ENCODE measurements at places on chromosomes 7 and 10.

GRCh38 chr10:106360870-106361269, 803.6 kb downstream of the SORCS1 start:
- DNase-seq = no peak

GRCh38 chr7:110043519-110043918, 1047.4 kb upstream of the LRRN3 start:
- no peak for DNase-seq

- no peak for DNase-seq
Observed at GRCh38 chr10:129464251-129464650, 2.8 kb upstream of the MGMT start.

GRCh38 chr10:103490986-103491314, 2.6 kb upstream of the NEURL1 start:
- DNase-seq = no peak

DNA sequence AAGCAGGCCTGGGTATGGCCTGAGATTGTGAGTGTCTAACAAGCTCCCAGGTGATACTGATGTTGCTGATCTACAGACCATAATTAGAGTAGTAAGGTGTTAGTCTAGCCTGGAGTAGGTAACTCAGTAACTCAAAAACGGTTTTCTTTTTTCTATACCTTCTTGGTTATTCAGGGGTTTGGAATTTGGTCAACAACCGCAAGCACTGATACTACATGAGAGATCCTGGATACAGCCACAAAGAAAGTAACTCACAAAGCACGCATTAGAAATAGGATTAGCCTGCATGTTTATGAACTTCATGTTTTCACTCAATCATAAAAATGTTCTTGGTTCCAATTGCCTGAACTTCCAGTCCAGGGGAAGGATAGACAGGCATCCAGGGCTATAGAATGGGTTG, 803.5 kb downstream of the MAGI2 start:
- no peak for DNase-seq

GRCh38 chr10:91983416-91983815, 59.8 kb downstream of the BTAF1 start:
- DNase-seq = no peak

DNA sequence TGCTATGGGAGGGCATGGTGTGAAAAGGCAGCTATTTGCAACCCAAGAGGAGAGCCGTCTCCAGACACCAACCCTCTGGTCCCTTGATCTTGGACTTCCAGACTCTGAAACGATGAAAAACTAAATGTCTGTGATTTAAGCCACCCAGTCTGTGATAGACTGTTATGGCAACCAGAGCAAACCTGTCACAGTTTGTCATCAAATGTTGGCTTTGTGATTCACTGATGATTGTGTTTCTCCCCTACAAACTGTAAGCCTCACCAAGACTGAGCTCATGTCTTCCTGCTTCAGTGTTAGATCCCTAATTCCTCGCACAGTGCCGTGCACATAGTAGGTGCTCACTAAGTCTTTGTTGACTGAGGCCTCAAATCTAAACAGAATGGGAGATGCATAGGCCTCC, 224.6 kb upstream of the PITRM1 start:
- DNase-seq = no peak

DNA sequence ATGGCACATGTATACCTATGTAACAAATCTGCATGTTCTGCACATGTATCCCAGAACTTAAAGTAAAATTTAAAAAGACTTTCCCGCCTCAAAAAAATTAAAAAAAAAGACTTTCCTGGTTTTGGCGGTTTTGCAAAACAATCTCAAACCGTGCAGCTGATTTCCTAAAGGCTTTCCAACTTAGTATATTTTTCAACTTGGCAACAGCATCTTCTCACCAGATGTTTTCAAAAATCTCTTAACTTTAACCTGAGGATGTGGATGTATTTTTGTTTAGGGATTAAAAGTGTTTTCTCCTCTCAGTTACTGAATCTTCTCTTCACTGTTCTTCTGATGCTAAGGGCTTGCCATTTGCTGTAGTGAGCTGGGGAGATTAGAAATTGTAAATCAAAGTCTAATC, 96.5 kb upstream of the PLPP4 start:
- no peak for DNase-seq

GRCh38 chr7:95861041-95861440, 88.7 kb downstream of the DYNC1I1 start:
- no peak for DNase-seq

- DNase-seq = no peak
Observed at GRCh38 chr10:49093922-49094321, 21.4 kb downstream of the VSTM4 start.

DNA sequence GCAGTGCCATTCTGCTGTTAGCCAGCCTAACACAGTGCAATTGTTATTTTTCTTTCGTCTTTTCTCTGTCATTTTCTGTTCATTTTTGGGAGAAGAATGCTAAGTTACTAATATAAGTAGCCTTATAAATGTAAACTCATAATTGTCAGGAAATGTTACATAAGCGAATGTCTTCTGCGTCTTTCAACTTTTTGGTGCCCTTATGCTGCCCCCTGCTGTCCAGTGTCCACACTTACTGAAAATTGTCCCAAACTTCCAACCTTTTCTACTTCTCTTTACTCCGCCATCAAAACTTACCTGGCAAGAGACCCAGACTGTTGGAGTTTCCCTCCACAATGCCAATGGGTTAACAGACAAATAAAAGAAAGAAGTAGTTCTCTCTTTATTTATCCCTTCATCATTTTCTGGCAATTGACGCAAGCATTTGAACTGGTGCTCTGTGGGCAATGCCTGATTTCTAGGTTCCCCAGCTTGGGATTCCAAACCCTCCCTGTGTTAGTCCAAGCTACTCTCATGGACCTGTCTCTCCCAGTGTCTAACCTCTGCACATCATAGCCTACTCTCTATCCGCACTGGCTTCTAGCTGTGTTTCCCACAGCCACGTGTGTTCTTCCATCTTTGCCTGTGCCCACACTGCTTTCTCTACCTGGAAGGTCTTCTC, 21.0 kb upstream of the EPC1 start:
- DNase-seq = peak; percentile 31

GRCh38 chr7:75988568-75989499, 5.6 kb downstream of the TMEM120A start:
- no peak for DNase-seq

GRCh38 chr7:143973870-143974416, 19.3 kb downstream of the OR2F1 start:
- DNase-seq = no peak

- DNase-seq = no peak
Observed at GRCh38 chr10:32982911-32983909, 25.2 kb upstream of the ITGB1 start.

DNA sequence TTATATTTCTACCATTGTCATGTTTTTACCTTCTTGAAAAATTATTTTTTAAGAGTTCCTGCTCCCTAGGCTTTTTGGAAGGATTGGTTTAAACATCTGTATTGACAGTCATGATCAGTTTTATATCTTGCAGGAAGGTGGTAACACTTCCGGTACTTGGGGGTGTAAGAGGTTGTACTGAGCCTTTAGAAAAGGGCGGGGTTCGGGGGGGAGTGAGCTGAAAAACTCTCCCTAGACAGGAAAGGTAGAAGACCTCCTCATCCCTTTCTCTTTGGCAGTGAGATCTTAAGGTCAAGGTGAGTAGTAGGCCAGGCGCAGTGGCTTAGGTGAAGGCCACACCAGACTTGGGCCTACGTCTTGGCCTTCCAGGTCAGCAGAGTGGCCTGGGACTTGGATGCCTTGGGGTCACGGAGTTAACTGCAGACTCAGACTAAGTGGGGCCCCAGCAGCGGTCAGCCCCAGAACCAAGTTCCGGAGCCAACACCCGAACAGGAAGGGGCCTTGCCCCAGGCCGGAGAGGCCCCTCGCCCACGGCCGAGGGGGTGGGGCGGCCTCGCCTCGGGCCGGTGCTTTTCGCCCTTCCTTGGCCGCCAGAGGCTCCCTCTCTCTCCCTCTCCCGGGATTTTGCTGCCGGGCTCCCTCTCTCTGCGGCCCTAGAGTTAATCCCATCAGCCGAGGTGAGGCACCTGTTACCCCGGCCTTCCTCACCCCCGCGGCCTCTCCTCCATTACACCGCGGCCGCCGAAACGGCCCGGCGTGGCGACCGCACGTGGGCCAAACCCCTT, at the start of gene PPP1R9A:
Gene PPP1R9A (plus strand): TSS at position 569 of the 785 bp plus-strand sequence. CDS start 2,520 bp downstream, outside the sequence.
- no peak for DNase-seq

GRCh38 chr10:133267829-133268228, 8.8 kb downstream of the ADAM8 start:
- DNase-seq = no peak

- DNase-seq = no peak
Observed at GRCh38 chr7:134654104-134654775, 7.6 kb downstream of the BPGM start.

DNA sequence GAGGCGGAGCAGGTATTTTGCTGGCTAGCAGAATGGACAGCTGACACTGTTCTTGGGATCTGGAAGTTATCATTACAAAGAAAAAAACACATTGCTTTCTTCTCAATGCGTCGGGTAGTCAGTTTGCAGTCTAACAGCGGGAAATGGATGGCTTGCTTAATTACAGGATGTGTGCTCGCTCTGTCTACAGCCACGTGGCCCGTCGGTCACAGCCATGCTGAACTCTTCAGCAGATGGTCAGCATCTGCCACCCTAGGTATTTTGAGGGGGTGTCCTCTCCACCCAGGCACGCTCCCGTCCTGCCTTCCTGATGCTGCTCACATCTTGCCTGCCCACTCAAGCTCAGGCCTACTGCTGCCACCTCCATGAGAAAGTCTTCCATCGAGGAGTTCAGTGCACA, 20.4 kb upstream of the INMT start:
- no peak for DNase-seq

DNA sequence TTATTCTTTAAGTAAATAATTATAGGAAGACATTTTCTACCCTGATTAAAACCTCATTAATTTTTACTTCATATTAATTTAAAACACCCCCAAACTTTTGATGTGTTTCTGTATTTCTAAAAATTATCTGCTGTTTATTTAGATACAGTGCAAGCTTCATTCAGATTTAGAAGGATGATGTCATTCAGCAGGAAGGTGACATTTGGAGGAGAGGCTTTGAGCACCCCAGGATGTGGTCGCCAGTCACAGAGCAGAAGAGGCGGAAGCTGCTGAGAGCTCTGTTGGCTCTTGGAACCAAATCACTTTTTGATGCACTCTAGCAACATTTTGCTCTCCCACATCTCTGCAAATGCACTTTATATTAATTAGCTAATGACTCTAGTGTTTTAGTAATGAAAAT, 233.9 kb upstream of the CACNA2D1 start:
- peak; percentile 3 for DNase-seq

GRCh38 chr7:128931190-128931798, 6.4 kb upstream of the IRF5 start:
- no peak for DNase-seq

DNA sequence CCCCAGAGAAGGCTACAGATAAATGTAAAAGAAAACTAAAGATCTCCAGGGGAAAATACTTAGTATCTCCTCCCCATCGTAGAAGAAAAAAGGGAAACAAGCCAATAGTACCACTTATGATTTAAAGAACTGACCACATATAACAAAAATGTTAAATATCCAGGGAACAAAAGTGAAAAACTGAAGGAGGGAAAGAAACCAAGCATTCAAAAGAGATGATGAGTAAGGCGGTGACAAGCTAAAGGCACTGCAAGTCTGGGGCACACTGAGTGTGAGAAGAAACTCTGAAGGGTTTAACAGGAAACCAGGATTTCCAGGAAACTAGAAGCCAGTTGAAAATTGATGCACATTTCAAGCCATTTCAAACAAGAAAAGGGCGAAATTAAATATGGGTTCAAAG, 226.3 kb downstream of the AHR start:
- DNase-seq = no peak

DNA sequence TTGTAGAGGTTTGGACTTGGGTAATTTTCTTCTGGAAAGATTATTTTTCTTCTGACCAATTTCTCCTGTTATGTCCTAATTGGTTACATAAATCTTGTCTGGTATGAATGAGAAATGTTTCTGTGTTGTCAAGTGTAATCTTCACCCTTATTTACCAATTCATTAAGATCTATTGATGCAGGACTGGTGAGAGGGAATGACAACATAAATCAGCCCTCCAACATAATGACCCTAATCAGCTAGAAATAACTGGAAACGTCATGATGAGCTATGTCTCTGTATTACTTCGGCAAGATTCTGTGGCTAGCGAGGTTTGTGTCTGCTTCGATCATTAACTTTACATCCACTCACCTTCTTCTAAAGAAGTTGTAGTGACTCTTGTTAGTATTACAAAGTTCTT, 3.5 kb downstream of the FOXP2 start:
- no peak for DNase-seq

DNA sequence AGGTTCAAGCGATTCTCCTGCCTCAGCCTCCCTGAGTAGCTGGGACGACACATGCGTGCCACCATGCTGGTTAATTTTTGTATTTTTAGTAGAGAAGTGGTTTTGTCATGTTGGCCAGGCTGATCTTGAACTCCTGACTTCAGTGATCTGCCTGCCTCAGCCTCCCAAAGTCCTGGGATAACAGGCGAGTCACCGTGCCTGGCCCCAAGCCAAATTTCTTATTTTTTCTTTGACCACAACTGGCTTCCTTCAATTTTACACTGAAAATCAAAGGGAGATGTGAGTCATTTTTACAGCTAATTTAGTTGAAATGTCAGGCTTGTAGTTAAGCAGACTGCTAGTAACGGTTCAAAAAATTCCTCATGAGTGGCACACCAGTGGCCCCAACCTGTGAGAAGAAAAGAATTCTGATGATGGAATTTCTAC, 7.8 kb downstream of the RNF216 start:
- DNase-seq = no peak

DNA sequence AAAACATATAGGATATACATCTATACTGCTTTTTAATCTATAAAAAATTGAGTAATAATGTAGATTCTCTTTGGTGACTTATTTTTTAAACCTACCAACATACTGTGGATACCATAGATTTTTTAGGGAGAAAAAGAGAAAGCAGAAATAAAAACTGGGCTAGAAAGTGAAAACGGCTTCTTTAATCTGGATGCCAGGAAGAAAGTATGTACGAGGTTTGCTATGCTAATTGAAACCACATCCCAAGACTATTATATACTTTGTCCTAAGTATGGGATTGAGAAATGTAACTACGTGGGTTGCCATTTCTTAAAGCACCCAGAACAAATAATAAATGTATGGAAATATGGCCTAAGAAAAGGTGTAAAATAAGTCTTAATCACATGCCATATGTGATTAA, 129.0 kb upstream of the NFE2L3 start:
- DNase-seq = no peak

GRCh38 chr7:66790725-66791124, 50.2 kb downstream of the RABGEF1 start:
- DNase-seq = no peak

GRCh38 chr7:95209788-95210187, 114.5 kb downstream of the PON1 start:
- DNase-seq = no peak

- no peak for DNase-seq
Observed at GRCh38 chr7:70739646-70740210, 392.2 kb upstream of the GALNT17 start.

DNA sequence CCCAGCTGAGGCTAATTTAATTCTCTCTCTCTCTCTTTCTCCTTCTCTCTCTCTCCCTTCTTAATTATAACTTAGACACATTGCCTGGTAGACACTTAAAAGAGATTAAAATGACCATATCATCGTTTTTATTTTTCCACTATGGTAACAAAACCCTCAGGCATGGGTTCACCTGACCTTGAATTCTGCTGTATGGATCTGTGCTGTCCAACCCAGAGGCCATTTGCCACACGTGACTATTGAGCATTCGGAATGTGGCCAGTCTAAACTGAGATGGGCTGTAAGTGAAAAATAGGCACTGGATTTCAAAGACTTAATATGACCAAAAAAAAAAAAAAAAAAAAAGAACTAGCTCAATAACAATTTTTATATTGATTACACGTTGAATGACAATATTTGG, 93.6 kb downstream of the NHLRC2 start:
- DNase-seq = no peak

Measured in activated naive CD4-positive, alpha-beta T cell (primary cell).